Fibroblast of lung (primary cell): ENCODE measurements at places on chromosomes 7 and 10. TPM values are rescaled to one million over a fixed set of nuclear protein-coding genes. Genes with fewer than 3 reads are reported as not detected.

DNA sequence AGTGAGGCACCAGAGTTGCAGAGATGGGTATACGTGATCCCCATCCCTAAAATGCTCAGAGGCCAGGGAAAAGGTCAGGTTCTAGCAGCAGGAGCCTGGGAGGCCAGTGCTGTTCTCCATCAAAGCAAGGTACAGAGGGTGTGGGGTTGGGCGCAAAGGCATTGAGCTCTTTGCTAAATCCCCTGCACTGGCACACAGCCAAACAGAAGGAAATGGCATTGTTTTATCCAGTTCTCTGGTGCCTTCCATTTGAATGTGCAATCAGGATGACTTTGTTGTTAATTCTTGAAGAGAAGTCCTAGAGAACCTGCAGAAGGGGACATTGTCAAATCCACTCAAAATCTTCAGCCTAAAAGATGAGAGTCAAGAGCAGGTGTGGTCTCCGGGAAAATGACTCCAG is 111.3 kb upstream of the CHST15 start:
- no peak for DNase-seq
- H3K4me3 ChIP-seq = no peak overlapping the region
- H3K27me3 ChIP-seq = no peaks in the 10 kb centered on the region

DNA sequence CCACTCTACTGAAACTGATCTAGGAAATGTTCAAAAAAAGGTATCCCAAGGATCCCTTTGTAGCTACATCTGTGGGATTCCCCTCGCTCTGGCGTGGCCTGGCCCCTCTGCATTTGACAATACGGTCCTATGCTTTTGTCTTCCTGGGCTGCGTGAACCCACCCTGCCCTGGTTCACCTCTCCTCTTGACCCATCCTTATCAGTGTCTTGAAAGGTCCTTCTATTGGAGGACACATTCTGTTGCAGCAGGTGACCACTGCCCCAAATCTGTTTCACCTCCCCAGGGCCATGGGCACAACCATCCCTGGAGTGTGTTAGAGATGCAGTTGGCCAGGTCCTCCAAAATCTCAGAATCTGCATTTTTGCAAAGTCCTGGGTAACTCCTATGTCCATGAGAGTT is 100.8 kb downstream of the EGFR start:
- no peak for DNase-seq
- H3K36me3 ChIP-seq = peaks cover 5% of the 10 kb centered on the region
- peaks cover 12% of the 10 kb centered on the region for H3K4me1 ChIP-seq
- no peaks in the 10 kb centered on the region for H3K27me3 ChIP-seq
- no peak overlapping the region for H3K27ac ChIP-seq
- no peak overlapping the region for H3K4me3 ChIP-seq

GRCh38 chr10:31215052-31215451 is 104.0 kb upstream of the ZEB1 start:
- H3K4me1 ChIP-seq = no peaks in the 10 kb centered on the region
- H3K27me3 ChIP-seq = no peaks in the 10 kb centered on the region
- no peaks in the 10 kb centered on the region for H3K36me3 ChIP-seq
- DNase-seq = no peak

- peak; percentile 58 for DNase-seq
- H3K27ac ChIP-seq = peak overlapping the region; percentile 4
- no peaks in the 10 kb centered on the region for H3K36me3 ChIP-seq
- no peaks in the 10 kb centered on the region for H3K4me1 ChIP-seq
Measured at GRCh38 chr7:135486261-135486920, 23.5 kb downstream of the CNOT4 start.

DNA sequence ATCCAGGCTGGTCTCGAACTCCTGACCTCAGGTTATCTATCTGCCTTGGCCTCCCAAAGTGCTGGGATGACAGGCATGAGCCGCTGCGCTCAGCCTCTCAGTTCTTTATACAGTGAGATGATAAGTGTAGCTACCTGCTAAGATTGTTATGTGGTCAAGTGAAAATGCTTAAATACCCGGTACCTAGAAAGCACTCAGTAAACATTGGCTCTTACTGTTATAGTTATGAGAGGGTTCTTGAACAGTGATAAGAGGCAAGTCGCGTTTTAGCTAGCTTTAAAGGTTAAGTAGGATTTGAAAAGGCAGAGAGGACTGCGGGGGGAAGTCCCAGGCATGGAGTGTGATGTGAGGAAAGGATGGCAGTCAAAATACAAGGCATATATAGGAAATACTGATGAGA is 4.5 kb downstream of the ZKSCAN1 start:
- H3K36me3 ChIP-seq = peaks cover 10% of the 10 kb centered on the region
- H3K27ac ChIP-seq = no peak overlapping the region
- peaks cover 2% of the 10 kb centered on the region for H3K4me1 ChIP-seq
- no peak overlapping the region for H3K4me3 ChIP-seq

Gene RELN
- total RNA-seq = 0.33 and 1.8 TPM in 2 replicates

- H3K36me3 ChIP-seq = no peaks in the 10 kb centered on the region
- DNase-seq = no peak
- no peak overlapping the region for H3K27ac ChIP-seq
- no peaks in the 10 kb centered on the region for H3K4me1 ChIP-seq
- no peaks in the 10 kb centered on the region for H3K27me3 ChIP-seq
Measured at GRCh38 chr7:142836426-142836825, 18.4 kb upstream of the EPHB6 start.

- H3K27ac ChIP-seq = no peak overlapping the region
- H3K27me3 ChIP-seq = no peaks in the 10 kb centered on the region
- H3K36me3 ChIP-seq = no peaks in the 10 kb centered on the region
- DNase-seq = no peak
Measured at GRCh38 chr10:78950656-78951587, 117.8 kb upstream of the ZMIZ1 start.
